Regular cardiac myocyte (primary cell): ENCODE measurements at places on chromosomes 1 and 21. TPM values are rescaled to one million over a fixed set of nuclear protein-coding genes. Genes with fewer than 3 reads are reported as not detected.

The GBP4 gene
- 1.1 and 2.3 TPM in 2 replicates for total RNA-seq

The LCE1A gene
- not detected in 2 replicates for total RNA-seq

The AMY1C gene
- not detected in 2 replicates for total RNA-seq

The CACHD1 gene
- total RNA-seq: 2.7 and 3.4 TPM in 2 replicates

The GCSAML gene
- not detected in 2 replicates for total RNA-seq

The TDRD10 gene
- 0.28 TPM in 1 of 2 replicates, not detected in the other for total RNA-seq

The PRKAA2 gene
- total RNA-seq: 5.2 and 6.8 TPM in 2 replicates

The CD1C gene
- under 0.01 TPM in 1 of 2 replicates, not detected in the other for total RNA-seq

The PKN2 gene
- 24.3 and 24.8 TPM in 2 replicates for total RNA-seq

The TMEM79 gene
- total RNA-seq: 1.3 and 1.4 TPM in 2 replicates

The TBX15 gene
- total RNA-seq: 1.7 and 1.9 TPM in 2 replicates

The MRPS6 gene
- total RNA-seq: 12.7 and 42.2 TPM in 2 replicates

The KLHDC9 gene
- 0.28 and 0.38 TPM in 2 replicates for total RNA-seq
